ENCODE measurements at places on chromosomes 12 and 14.

GRCh38 chr12:88509851-88510250 is 70.4 kb downstream of the KITLG start:
- DNase-seq: no peak

DNA sequence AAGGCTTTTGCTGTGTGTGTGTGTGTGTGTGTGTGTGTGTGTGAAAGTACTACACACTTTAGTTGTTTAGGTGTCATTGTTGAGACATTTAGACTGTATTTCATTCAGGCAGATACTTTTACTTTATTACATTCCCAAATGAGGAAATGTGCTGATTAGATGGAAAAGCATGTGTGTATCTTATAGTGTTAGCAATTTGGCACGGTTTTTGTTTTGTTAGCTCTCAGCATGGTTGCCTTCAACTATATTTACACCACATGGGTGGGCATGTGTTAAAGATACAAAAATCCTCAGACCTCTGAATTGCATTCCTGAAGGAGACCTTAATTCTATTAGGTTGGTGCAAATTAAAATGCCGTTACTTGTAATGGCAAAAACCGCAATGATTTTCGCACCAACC is 879.5 kb downstream of the DIO2 start:
- DNase-seq: no peak

GRCh38 chr14:101008196-101008595 is 104.7 kb upstream of the RTL1 start:
- no peak for DNase-seq

GRCh38 chr14:76638841-76639240 is 122.4 kb upstream of the VASH1 start:
- no peak for DNase-seq

Measured in stimulated activated CD8-positive, alpha-beta memory T cell treated with anti-CD3 and anti-CD28 coated beads, Interleukin-2, amount 100 ng/mL, for 1 hour (primary cell).